NCI-H1092 (cell line): ENCODE measurements at places on chromosomes 12 and 14.

DNA sequence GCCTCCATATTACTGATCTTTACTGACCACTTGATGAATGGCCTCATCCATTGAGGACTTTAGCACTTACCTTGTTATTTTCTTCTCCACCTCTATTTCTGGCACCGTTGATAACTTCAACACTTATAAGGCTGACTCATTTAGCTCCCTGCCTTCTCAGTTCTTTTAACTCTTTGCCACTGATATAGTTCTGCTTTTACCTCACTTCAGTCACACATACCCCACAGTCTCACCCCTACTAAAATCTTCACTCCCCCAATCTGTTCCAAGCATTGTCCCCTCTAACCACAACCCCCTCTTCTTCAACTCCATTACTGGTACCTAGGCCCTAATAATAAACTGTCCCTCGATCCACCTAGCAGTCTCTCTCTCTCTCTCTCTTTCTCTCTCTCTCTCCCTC is 141.0 kb downstream of the PAH start:
- DNase-seq: no peak

DNA sequence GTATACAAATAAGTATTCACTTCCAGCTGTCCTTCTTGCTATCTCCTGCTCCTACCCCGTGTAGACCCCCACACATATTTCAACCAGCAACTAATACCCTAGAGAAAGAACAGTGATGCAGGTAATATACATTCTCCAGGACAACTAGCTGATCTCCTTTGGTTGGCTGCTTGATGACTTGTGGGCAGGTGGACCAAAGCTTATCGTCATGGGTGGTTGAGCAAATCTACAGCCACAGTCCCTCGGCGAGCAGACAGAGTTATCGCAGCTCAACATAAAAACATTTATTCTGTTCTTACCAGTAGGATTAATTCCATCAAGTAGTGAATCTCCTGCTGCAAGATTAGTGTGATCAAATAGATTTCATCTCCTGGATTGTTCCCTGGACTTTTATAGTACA is 314.3 kb downstream of the TMEM132D start:
- DNase-seq: no peak

- DNase-seq: no peak
These were observed 3.8 kb downstream of the CBLN3 start for GRCh38 chr14:24425704-24426103.

- no peak for DNase-seq
These were observed 58.2 kb downstream of the SETD3 start for GRCh38 chr14:99422228-99423010.

- no peak for DNase-seq
These were observed 21.7 kb upstream of the KRT83 start for GRCh38 chr12:52342781-52343490.

- DNase-seq: no peak
These were observed 5.7 kb upstream of the VTI1B start for GRCh38 chr14:67680121-67680602.

DNA sequence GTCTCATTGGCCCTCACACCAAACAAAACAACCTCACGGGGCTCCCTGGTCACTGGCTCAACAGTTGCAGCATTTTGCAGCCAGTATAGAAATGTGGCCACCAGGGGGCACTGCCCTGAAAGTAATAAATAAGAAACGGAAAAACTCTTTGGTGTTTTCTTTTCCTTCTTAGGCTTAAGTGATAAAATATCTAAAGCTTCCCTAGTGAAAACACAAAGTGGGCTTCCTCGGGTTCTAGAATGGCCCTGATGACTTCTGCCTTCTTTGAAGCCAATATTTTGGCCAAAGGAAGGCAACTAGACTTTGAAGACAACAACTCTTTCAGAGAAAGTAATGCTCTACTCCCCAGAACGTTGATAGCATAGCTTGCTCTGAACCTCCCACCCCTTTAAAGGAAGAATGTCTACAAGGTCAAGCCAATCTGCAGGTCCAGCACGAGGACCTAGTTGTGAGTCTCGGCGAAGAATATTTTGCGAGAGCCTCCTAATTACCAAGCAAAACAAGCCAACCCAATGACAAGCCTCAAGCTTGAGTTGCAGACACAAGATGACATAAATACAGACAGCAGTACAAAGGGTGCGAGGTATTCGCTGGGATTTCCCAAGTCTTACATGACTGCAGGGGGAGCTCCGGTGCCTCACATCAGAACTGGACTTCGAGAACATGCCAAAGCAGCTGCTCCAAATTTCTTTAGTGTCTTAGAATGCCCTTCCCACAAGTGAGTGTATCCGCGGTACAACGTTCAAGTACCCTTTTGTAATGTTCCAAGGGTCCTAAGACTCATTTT is 2.6 kb downstream of the ITPK1 start:
- peak; percentile 52 for DNase-seq

DNA sequence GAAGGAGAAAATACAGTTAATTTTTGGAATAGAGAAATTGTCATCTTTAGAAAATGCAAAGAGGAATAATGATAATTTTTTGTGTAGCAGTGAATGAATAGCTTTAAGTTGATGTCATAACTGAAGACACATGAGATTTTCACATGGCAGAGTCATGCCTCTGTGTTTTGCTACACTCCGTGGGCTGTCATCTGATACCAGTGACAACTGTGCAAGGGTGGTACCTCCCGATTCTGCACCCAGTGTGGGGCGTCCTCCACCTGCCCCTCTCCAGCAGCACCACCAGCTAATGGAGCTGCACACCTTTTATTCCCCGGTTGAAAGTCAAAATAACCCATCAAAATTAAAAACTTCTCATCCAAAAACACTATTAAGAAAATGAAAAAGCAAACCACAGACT is 47.2 kb downstream of the ANKRD9 start:
- no peak for DNase-seq

DNA sequence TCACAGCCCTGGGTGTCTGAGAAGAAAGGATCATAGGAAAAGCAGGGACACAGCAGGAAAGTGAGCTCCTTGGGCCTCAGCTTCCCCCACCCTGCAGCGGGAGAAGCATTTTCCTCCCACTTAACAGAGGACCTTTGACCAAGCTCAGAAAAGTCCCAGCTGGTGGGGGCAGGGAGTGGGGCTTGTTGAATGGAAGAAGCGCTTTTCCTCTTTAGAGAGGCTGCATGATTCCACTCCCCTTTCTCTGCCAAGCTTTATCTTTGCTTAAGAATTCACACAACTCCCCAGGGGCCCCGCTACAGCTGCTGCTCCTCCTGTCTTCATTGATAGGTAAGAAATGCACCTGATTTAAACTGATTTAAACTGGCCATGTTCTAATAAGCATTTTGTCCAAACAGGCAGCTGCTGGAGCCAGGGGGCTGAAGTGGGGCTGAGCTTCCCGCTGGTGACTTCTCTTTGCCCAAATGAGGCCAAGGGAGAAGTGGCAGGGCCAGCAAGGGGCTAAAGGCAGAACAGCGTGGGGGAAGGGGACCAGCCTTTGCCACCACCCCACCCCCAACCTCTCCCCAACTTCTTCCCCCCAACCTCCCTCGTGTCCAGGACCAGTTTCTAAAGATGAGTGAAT is 1.7 kb upstream of the PAPLN start:
- DNase-seq: no peak

- peak; percentile 46 for DNase-seq
These were observed 10.6 kb upstream of the MAP4K5 start for GRCh38 chr14:50542941-50543418.

DNA sequence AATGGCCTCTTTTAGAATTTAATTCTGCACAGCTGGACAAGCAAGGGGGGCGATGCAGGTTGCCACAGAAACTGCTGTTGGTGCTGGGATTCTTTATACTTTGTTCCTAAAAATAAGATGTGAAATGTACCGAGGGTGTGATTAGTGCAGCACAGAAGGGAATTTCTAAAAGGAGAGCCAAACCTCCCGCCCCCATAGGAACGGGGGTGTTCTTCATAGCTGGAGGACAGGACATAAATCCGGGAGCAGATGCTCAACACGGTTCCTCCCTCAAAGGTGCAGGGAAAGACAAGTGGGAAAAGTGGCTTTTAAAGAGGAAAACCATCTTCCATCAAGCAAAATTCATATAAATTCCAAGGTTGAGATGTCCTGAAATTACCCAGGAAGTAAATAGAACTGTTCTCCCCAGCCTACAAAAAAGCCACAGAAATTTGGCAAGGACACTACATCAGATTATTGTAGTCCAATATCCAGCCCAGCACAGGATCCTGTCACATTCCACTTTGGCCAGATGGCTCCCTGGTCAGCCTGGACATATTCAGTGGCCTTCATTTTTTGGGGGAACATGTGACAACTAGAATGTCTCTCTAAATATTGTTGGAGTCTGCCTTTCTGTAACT is 51.4 kb upstream of the TMX1 start:
- DNase-seq: no peak

- no peak for DNase-seq
These were observed 41.6 kb upstream of the CDK17 start for GRCh38 chr12:96441816-96442215.

DNA sequence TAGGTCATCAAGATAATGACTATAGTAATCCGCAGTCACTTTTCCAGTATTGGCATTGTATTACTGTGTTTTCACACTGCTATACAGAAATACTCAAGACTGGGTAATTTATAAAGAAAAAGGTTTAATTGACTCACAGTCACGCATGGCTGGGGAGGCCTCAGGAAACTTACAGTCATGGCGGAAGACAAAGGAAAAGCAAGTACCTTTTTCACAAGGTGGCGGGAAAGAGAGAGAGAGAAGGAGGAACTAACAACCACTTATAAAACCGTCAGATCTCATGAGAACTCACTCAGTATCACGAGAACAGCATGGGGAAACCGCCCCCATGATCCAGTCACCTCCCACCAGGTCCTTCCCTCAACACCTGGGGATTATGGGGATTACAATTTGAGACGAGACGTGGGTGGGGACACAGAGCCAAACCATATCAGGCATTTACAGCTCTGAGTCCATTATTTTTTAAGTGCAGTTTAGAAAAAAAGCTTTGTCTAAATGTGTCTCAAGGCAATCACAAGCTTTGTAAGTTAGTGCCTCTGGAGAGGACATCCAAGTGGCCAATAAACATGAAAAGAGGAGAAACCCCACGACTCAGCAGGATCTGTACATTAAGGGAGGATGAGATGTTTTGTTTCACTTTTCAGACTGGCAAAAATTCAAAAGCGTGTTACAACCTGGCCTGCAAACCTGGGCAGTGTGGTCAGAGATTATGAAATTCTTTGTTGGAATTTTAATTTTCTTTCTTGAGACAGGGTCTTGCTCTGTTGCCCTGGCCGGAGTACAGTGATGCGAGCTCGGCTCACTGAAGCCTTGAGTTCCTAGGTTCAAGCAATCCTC is 82.0 kb downstream of the DNAH10 start:
- no peak for DNase-seq

DNA sequence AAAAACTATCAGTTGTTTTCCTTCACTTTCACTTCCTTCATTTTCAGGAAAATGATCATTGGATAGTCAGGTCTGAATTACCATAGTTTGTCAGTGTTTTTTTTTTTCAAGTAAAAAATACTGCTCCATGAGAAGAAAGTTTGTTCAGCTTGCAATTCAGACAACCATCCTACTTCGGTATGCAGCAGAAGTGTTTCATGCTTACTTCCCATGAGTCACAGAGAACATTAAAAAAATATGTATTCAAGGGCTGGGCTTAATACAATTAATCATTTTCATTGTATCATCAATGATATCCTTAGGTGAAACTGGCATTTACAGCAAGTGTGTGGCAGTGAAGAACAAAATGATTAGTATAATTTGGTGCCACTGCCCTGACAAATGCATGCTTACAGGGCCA is 21.6 kb downstream of the PYM1 start:
- DNase-seq: no peak

DNA sequence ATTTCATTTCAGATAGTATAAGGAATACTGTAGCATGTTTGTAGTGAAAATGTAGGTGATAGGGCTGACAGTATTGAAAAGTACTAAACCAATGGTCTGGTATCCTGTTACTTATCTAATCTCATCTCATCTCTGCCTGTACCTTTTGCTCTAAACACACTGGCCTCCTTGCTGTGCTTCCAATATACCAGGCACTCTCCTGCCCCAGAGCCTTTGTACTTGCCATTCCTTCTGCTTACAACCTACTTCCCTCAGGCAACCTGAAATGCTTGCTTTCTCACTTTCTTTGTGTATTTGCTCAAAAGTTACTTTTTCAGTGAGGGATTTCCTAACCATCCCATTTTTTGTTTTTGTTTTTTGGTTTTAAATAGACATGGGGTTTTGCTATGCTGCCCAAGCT is 101.9 kb downstream of the PAPLN start:
- DNase-seq: no peak

GRCh38 chr14:68062651-68063050 is 243.1 kb downstream of the RAD51B start:
- no peak for DNase-seq

- no peak for DNase-seq
These were observed 21.3 kb upstream of the LDHB start for GRCh38 chr12:21678959-21679358.

- no peak for DNase-seq
These were observed 177.1 kb upstream of the SLC38A2 start for GRCh38 chr12:46549527-46550265.

DNA sequence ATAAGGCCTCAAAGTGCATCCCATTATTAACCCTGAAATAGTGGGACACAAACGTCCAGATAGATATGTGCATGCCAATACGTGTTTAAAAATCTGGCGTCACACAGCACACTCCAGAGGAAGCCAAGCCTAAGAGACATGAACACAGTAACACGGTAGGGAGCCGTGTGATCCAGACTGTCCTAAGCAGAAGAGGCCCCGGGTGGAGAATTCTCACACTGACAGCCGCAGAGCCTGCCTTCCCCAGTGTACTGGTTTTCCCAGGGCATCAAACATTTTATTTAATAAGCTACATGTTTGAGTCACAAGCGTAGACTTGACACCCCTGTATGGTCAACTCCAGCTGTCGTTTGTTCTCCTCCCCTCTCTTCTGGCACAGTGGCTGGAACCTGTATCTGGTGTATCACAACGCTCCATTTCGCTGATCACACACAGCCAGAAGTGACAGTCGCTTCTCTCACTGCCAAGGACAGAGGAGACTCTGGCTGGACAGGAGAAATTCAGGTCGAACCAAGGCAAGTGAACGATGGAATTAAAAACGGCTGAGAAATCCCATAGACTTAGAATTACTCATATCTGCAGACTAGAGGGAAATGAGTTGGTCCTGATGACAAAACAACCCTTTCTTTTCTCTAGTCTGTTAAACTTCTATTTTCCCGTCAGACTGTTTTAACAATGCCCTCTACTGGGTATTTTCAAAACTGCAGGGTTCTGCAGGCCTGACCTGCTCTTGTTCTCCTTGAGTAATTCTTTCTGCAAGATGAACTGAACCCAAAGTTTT is 359.9 kb downstream of the RGS6 start:
- no peak for DNase-seq

DNA sequence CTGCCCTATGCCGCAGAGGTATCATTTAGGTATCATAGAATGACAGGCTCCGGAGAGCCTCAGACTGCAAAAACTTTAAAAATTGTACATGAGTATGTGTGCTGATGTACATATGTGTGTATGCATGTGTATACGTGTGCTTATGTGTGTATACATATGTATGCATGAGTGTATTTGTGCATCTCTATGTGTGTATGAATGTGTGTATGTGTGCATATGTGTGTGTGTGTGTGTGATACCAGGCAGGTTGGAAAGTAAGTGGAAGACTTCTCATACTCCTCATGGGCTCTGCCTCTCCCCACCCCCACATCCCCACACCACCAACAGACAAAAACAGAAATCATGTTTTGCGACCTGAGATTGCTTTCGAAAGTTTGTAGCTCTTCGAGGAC is 621 bp upstream of the TMEM117 start:
- no peak for DNase-seq
